ENCODE measurements at places on chromosomes 16 and 17.

- DNase-seq = no peak
Measured at GRCh38 chr16:85607321-85607765, 5.8 kb upstream of the GSE1 start.

DNA sequence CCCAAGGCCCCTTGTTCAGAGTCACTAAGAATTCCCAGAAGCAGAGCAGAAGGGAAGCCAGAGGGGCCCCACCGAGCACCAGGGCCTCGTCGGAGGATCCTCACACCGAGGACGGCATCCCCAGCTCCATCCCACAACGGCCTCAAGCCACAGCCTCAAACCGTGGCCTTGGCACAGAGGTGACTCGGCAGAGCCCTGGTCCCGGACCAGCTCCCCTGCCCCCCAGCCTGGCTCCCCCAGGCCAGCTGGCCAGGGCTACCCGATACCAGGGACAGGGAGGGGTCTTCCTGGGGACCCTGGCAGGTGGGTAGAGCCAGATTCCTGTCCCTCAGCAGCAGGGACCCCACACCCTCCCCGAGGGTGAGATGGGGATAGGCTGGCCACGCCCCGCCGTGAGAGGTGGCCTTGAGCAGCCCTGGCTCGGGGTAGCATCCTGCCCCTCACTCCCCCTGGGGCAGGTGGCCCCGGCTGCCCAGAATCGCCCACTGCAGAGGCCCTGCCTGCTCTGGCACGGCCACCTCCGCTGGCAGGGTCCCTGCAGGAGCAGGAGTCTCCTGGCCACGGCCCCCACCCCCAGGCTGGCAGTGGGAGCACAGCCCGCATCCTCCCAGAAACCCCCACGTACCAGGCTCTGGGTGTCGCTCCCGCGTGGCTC is 5.6 kb upstream of the PVALEF start:
- DNase-seq = no peak

GRCh38 chr16:73179705-73180331 is 131.9 kb upstream of the ZFHX3 start:
- no peak for DNase-seq

DNA sequence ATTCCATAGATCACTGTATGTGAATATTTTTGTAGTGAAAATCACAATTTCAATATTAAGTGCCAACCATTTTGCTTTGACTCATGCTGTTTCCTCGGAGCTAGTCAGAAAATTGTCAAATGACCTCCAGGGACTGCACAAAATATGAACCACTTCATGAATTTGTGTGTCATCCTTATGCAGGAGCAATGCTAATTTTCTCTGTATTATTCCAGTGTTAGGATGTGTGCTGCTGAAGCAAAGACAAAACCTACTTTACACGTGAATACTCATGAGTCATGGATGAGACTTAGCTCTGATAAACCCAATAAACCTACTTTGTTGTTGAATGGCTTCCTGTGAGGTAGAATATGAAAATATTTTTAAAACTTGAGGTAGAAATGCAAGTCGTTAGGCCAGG is 65.2 kb downstream of the SHCBP1 start:
- no peak for DNase-seq

DNA sequence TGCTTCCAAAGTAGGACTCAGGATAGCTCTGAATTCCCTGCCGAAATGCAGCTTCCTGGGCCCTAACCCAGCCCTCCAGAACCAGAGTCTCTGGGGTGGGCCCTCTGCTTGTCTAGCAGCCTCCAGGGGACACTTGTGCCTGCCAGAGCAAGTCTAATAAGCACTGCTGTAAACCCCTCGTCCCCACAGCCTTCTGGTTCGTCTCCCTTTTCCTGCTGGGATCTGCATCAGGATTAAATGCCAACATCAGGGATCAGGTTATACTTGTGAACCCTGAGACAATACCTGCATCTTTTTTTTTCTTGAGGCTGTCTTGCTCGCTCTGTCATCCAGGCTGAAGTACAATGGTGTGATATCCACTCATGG is 282.0 kb downstream of the SEC14L1 start:
- no peak for DNase-seq

GRCh38 chr17:57667461-57667923 is 77.6 kb downstream of the CCDC182 start:
- DNase-seq = no peak

DNA sequence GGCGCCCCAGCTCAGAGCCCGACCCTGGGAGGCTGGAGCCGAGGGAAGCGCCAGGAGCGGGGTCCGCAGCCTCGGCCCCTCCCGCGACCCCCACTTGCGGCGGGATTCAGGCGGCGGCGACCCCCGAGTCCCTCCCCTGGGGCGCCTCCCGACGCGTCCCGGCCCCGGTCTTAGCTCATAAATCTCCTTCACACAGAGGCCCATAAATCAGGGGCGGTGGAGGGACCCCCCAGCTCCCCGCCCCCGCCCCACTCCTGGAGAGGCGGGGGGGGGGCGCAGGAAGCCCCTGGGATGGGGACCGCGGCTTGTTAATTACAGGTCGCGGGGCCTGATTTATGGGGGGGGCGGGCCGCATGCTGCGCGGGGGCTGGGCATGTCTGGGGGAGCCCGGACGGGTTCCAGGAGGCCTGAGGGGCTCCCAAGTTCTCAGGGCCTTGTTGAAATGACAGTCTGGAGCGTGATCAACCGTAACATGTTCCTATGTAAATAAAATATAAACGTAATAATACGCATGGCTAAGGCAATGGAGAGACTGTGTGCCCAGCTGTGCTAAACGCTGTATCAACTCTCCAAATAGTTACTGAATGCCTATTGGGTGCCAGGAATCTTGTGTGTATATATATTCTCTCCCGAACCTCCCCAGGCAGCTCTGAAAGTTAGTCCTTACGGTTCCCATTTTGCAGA is 10.0 kb upstream of the BHLHA9 start:
- no peak for DNase-seq

DNA sequence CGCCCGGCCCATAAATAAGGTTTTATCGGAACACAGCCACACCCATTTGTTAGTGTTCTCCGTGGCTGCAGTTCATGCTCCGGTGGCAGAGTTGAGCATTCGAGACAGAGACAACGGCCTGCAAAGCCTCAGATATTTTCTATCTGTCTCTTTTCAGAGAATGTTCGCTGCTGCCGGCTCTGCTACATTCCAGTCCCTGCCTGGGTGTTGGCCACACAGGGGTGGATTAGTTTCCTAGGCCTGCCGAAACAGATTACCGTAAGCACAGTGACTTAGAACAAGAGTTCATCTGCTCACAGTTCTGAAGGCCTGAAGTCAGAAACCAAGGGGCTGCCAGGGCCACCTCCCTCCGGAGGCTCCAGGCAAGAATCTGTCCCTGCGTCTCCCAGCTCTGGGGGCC is 19.1 kb upstream of the GSG1L start:
- DNase-seq = no peak

GRCh38 chr17:38900978-38901656 is 24.3 kb upstream of the LASP1NB start:
- DNase-seq = no peak
